ENCODE measurements at places on chromosomes 6 and 20.

DNA sequence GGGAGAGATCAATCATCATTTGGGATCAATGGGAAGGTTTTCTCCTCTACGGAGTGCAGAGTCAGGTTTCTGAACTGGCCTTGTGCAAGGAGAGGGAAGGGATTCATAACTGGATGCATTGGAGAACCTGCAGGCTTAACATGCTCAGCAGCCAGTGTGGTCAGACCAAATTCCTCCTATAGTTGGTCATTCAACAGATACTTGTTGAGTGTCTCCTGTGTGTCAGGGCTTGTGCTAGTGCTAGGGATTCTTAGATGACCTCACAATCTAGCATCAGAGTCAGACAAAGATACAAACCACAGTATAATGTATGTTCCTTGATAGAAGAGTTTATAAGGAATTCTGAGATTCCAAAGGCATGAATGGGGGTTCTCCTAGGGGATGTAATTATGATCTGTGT lies 23.9 kb downstream of the RALY start:
- no peak for DNase-seq

- no peak for DNase-seq
These were observed 22.9 kb downstream of the RAB44 start for GRCh38 chr6:36720251-36721141.

DNA sequence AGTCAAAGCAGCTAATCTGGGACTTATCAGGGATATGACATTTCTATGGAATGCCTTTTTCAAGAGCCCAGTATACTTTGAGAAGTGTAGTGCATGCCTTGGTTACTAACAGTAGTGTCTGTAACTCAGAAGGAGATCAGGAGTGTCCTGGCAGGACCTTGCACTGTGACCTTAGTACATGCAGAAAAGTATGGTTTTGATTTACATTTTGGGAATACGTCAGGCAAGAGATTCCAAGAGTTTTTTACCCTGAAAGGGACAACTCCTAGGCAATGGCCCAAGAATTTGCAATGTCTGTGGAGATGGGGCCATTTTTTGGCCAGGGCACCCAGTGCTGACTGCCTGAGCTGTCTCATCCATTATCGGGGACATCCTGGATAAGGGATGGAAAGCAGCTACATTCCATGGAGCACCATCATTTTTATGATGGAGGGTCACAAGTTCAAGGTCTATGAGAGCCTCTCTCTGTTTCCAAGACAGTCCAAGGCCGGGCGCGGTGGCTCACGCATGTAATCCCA lies 80.2 kb downstream of the FAM50B start:
- DNase-seq: no peak

DNA sequence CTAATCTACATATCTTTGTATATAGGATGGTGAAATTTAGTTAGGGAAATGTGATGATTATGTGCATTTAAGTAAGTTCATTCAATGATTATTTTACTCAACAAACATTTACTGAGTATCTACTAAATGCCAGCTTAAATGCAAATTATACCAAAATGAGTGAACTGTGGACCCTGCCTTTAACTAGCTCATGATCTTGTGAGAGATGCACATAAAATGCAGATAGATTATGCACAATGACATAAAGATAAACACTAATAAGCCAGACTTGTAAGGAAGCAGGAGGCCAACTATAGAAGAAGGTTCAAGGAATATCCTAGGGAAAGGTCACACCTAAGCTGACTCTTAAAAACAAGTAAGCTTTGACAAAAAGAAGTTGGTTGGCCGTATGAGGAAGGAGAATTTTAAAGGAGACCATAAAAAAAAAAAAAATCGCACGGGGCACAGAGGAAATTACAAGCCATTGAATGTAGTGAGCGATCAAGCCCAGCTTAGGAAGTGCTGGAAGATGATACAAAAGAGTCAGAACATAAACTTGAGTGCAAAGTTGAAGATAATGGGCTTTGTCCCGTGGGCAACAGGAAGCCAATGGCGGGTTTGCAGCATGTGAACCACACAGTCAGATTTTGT lies 107.9 kb downstream of the NRSN1 start:
- DNase-seq: no peak

GRCh38 chr20:39025883-39026282 lies 63.7 kb downstream of the DHX35 start:
- DNase-seq: no peak

DNA sequence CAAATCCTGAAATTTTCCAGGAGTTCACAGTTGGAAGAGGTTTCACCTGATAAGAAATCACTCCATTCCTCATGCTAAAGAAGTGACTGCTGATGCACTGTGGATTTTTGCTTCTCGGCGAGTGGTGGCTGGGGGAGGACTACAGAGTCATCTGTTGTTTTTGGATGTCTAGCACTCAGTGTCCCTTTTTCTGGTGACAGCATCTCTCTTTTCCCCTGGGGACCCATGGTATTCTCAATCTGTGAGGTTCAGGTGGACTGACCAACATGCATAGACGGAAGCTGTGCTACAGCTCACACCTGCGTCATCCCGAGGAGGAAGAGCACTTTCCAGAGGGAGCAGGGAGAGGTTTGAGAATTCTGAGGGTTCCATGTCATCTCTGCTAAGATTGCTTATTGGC lies 42.7 kb upstream of the ZNF831 start:
- DNase-seq: no peak

- DNase-seq: no peak
These were observed 12.7 kb downstream of the IGF2R start for GRCh38 chr6:159981403-159982245.

DNA sequence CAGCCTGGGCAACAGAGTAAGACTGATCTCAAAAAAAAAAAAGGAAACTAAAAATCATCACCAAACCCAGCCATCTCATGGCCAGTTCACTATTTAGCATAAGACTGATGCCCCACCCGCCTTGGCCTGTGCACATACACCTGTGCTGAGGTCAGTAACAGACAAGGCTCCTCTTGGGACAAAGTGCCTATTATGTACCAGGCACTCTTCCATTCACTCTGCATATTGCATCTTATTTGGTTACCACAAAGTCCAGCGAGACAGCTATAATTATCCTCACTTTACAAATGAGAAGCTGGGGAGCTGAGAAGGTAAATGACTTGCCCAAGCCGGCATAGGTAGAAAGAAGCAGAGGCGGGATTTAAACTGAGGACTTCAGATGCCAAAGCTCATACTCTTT lies 3.8 kb downstream of the PTPRT start:
- no peak for DNase-seq

DNA sequence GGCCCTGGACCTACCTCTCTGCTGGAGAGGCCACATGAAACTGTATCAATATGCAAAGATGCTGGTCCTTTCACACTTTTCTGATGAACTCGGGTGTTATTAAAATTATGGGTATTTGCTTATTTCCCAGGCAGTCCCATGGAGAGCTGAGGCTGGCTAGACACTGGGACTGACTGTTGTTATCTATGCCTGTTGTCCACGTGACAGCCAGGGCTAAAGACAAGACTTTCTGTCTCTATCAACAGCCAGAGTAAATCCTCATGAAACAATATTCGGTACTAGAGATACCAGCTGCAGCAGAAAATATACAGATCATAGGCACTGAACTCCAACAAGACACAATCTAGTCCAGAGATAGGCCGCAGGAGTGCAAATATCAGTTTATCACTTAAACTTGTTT lies 236.4 kb downstream of the FOXA2 start:
- DNase-seq: no peak

- no peak for DNase-seq
These were observed 49.9 kb upstream of the COL21A1 start for GRCh38 chr6:56297022-56297989.

GRCh38 chr6:159152782-159153181 lies 16.4 kb upstream of the FNDC1 start:
- DNase-seq: no peak

GRCh38 chr6:38420207-38420606 lies 219.5 kb downstream of the BTBD9 start:
- no peak for DNase-seq

DNA sequence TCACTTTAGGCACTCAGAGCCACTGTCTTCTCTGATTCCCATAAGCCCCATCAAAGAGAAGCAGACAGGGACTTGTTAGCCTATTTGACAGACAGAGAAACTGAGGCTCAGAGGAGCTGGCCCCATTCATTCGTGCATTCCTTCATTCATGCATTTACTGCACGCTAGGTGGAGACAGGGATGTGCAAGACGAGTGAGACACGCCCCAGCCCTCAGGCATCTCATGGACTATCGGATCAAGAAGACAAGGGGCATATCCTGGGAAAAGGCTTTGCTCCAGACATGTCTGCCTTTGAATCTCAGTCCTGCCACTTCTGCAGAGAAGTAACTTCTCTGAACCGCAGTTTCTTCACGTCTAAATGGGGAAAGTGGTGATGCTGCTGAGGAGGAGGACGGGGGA lies 54.1 kb downstream of the BPIFB1 start:
- no peak for DNase-seq

DNA sequence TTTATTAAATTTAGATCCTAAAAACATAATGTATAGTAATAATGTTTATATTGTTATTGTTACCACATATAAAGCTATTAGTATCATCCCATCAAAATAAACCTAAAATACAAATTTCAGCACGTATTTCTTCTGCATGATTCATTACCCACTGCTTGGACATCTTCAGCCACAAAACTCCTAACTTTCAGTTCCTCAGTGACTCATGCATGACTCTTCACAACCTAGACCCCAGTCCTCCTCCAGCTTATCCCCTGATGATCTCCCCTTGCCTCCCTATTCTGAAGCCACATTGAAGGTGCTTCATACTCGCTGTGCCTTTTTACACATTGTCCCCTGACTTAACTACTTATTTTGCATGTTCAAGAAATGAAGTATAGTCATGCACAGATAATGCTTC lies 11.2 kb upstream of the GPRC6A start:
- DNase-seq: no peak

GRCh38 chr6:37507690-37508421 lies 8.2 kb upstream of the CCDC167 start:
- no peak for DNase-seq

- no peak for DNase-seq
These were observed 148.8 kb upstream of the PROKR2 start for GRCh38 chr20:5465604-5465927.

- no peak for DNase-seq
These were observed 6.3 kb downstream of the RBBP8NL start for GRCh38 chr20:62420846-62421715.

- DNase-seq: no peak
These were observed 675.7 kb upstream of the AGPAT4 start for GRCh38 chr6:161949531-161949930.

Measured in C1 segment of cervical spinal cord (tissue), 14 donors.